ENCODE measurements at places on chromosomes 11 and 22.

- no peak for DNase-seq
Observed at GRCh38 chr11:7573558-7574296, 59.9 kb downstream of the PPFIBP2 start.

DNA sequence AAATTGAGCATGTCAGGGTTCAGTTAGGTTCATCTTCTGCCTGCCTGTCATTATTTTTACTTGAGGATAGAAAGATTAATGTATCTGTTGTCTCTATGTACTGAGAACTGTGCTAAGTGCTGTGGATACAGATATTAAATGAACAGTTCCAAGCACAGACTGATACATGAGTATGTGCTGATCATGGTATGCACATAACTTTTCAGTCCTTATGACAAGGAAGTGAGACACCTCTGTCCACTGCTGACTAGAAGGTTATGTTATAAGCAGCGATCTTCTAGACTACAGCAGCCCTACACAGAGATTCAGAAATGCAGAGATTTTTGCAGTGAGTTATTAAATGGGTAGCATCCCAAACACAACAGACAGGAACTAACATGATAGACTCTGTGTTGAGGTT lies 335.6 kb upstream of the MTNR1B start:
- no peak for DNase-seq

GRCh38 chr11:61682093-61682732 lies 2.0 kb downstream of the DAGLA start:
- no peak for DNase-seq

DNA sequence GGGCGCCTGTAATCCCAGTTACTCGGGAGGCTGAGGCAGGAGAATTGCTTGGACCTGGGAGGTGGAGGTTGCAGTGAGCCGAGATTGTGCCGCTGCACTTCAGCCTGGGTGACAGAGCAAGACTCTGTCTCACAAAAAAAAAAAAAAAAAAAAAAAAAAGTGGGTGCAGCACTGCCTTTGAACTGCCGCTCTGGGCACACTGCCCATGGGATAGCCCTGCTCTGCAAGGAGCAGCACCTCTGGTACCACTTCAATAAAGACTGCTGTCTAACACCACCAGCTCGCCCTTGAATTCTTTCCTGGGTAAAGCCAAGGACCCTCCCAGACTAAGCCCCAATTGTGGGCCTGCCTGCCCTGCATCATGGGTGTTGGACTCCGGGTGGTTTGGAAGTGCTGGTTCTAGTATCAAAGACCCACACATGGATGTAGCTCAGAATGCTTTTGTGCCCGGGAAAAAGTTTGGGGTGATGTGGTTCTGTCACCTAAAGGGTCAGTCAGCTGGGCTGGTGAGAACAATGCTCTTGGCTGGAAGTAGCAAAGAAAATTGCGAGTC lies 444.3 kb downstream of the TBC1D22A start:
- DNase-seq: no peak

GRCh38 chr11:68803766-68804165 lies 38.0 kb downstream of the CPT1A start:
- DNase-seq: no peak

- no peak for DNase-seq
Observed at GRCh38 chr22:40751250-40751649, 67.9 kb downstream of the SLC25A17 start.

DNA sequence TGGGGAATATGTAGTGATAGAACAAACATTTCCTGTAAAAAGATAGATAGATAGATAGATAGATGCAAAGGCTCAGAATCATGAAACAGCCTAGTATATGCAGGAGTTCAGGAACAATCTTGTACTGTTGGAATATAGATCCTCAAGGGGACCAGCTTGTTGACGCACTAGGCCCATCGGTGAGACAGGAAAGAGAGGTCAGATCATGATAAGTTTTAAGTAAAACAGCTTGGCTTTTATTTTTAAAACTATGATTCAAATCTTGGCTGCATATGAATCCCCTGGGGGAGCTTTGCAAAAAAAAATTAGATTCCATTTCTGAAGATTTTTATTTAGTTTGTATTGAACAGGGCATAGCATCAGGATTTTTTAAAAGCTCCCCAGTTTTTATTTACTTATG lies 185.8 kb downstream of the TRPC6 start:
- DNase-seq: no peak

DNA sequence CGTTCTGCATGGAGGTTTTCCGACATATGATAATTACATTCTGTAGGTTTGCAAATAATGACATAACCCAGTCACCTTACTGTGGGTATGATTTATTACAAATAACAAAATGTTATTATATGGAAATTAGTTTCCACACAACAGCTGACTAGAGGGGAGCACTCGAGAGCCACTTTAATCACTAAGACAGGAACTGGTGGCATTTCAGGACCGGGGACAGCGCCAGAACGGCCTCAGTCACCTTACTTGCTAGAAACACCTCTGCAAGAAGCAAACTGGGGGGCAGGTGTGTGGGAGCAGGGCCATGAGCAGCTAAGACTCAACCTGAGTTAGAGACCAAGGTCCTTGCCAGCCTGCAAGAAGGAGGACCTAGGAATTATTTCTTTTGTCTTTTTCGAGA lies 199.9 kb downstream of the DSCAML1 start:
- DNase-seq: no peak

GRCh38 chr22:44425694-44426045 lies 72.4 kb downstream of the RTL6 start:
- DNase-seq: no peak

GRCh38 chr11:104106136-104106754 lies 57.7 kb downstream of the PDGFD start:
- no peak for DNase-seq

DNA sequence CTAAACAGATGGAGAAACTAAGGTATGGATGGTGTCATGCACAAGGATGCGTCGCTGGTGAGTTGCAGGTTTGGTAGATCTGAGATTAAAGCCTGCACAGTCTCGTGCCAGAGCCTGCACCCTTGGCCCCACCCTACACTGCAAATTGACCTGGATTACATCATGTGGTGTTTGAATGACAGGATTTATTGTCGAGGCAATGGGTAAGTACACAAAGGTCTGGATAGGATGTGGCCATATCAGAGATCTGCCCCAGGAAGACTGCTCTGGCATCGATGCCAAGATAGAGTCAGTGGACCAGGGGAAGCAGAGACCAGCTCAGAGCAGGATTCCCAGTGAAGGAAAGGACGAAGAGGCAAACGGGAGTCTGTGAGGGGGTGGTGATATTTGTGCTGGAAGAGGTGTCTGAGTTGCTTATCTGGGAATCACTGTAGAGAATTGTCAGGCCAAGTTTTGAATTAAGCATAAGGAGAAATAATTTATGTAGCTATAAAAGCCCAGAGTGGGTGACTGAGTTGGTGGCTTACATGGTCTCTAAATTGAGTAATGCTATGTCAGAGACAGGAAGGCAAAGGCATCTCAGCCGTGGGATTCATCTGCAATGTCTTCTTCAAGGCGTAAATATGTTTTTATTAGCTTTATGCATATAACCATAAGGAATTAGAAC lies 499.6 kb upstream of the B3GAT1 start:
- DNase-seq: no peak

GRCh38 chr11:2683806-2684205 lies 16.0 kb downstream of the KCNQ1OT1 start:
- DNase-seq: no peak

DNA sequence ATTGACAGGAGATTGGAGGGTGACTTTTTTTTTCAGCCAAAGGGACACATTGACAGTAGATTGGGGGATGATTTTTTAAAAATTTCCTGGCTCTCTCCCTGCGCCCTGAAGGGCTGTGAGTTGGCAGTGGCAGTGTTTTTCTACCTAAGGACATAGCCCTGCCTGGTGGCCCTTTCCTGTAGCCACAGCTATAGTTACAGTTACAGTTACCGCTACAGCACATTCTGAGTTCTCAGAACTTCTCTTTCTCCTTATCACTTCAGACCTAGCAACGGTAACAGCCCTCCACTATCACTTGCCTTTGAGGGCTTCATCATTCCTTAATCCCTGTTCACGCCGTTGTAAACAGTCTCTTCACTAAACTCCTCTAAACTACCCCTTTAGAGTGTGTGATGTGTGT lies 684 bp downstream of the MRGPRX2 start:
- DNase-seq: no peak

DNA sequence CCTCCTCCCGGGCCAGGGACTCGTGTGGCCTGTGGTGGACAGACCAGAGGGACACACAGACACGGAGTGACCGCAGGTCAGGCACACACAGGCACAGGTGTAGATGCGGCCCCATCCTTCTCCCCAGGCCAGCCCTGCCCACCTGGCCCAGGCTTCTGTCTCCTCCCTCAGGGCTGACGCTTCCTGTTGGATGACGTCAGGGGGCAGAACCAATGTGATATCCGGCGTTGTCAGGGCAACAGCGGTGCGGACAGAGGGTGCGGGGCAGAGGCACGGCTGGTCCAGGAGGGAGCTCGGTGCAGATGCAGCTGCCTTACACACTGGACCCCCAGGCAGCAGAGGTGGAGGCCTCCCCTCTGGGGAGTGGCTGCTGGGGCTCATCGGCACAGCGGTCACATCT lies 2.9 kb upstream of the TUBGCP6 start:
- no peak for DNase-seq

DNA sequence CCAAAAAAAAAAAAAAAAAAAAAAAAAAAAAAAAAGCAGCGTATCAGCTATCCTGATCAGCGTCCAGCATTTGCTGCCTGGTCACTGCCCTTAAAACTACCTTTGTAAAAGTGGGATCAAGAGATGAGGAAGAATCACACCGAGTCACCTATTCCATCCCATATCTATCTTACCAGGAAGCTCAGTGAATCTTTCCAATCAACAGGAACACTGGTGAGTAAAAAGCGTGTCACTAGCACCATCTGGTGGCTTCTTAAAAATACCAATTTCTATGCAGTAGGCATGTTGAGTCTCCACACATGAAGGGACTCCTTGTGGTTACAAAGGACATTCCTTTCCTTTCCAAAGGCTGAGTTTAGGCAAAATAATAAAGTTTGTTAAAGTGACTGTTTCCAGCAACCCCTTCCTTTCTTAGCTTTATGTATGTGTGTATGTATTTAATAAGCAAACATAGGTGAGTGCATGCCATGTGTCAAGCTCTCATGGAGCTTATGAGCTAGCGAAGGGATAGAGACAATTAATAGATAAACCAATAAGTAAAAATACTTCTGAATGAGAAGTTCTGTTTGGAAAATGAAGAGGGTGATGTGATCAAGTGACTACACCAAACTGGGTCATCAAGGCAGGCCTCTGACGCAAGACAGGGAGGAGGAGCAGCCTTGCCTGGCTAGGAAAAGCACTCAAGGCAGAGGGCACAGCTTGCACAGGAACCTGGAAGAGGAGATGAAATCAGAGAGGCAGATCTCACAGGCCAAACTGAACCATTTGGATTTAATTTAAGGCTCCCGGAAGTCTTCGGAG lies 13.9 kb upstream of the TP53AIP1 start:
- no peak for DNase-seq

DNA sequence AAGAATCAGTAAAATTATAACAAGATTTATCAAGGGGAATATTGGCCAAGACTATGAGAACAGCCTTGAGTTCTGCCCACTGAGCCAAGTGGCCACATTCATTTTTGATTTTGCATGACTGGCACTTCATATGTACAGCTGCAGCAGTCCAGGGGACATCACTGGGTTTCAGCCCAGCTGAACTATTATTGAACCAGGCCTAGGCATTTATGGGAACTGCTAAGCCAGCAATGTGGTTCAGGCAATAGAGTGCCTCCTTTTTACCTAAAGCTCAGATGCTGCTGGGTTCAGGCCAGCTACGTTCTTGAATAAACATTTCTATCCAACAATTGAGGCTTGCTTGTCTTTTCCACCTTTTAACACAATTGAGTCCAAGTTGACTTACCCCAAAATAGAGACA lies 196.9 kb downstream of the MSANTD4 start:
- DNase-seq: no peak

DNA sequence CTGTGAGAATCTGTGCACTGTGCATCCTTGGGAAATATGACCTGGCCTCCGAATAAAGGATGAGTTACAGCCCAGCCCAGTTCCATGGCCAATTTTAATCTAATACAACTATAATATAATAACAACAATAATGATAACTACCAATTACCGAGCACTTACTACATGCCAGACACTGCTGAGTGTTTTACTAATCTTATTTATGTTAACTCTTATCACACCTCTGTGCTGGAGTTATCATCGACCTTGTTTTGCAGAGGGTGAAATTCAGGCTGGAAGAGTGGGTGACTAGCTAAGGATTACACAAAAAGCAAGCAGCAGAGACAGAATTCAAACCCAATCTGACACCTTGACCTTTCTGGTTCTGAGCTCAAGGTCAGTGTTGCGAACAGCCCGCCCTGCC lies 83.9 kb downstream of the GALNT18 start:
- DNase-seq: no peak

DNA sequence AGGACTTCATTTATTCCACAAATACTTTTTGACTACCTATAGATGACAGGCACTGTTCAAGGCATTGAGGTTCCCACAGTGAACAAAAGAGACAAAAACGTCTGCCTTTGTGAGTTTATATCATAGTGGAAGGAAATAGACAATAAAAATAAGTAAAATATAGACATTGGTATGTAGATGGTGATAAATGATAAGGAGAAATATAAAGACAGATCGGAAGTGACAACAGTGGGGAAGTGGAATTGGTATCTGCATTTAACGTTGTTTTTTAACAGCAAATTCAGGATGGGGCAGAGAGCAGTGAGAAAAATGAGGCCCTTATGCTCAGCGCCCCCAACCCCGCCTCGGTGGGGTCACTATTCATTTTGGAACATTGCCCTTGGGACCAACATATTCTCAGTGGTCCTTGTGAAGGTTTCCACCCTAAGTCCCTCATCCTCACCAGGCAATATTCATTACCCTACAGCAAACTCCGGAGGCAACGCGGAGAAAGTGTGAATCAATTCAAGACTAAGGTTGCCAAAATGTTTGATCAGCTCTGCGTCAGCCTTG lies 627 bp upstream of the PEX26 start:
- no peak for DNase-seq

- no peak for DNase-seq
Observed at GRCh38 chr11:128407962-128408361, 179.4 kb downstream of the ETS1 start.

GRCh38 chr11:59607703-59608454 lies 7.7 kb downstream of the OSBP start:
- no peak for DNase-seq

DNA sequence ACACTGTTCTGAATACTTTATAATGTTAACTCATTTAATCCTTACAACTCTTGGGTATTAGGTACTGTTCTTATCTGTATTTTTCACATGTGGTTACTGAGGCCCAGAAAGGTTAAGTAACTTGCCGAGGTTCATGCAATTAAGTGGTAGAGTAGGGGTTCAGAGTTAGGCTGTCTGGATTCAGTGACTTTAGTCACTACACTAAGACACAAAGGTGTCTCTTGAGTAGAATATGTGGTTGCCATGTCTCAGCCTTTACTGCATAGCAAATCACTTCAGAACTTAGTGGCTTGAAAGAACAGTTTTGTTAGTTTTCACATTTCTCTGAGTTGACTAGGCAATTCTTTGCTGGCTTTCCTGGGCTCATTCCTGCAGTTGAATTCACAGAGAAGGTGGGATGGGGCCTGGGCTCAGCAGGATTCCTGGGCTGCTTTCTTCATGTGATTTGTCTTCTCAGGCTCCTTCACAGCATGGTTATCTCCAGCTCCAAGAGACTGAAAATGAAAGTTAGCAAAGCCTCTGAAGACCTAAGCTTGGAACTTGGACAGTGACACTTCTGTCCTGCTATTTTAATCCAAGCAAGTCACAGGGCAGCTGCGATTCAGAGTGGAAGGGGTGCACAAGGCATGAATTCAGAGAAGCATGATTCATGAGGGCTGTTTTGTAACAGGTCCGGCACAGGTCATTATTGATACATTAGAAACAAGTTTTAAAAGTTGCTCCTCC lies 68.3 kb downstream of the SPECC1L start:
- no peak for DNase-seq
